NCI-H526 treated with DMSO at 0.1 percent for 48 hours (cell line): ENCODE measurements at places on chromosomes 4 and X.

DNA sequence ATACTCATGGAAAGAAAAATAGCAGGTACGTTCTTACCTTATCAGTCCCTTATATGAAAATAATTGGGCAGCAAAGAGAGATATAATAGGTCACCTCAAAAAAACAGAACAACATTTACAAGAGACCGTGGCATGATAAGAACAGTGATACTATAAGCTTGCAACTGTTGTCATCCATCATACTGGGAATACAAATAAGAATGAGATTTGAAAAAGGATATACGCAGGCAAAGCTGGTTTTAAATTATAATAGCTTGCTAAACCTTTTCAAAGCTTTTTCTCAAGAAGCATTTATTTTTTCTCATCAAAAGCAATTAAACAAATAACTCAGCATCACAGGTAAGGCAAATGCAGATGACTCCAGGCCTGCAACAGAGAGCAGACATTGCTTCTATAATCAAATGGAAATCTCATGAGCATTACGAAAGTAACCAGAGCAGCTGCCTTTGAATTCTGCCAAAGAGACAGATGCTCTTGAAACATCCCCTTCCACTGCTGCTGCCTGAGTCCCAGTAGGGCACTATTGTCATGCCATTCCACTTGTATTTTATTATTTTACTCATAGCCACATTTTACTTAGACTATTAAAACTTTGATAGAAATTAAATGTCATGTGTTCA lies 620.6 kb upstream of the GNPDA2 start:
- no peak for DNase-seq

DNA sequence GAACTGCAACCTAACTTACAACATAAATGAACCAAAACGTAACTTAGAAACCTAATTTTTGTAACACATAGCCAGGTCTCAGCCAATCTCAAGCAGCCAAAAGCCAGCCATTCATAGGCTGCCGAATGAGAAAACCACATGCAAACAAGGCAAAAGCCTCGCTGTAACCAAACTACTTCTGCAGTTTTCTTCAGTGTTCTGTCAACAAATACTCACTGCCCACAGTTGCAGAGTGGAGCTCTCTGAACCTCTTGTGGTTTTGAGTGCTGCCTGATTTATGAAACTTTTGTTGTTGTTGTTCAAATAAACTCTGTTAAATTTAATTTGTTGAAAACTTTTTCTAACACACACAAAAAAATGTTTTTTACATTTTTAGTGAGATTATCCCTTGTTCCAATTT lies 251.2 kb downstream of the PAPSS1 start:
- peak; percentile 26 for DNase-seq

DNA sequence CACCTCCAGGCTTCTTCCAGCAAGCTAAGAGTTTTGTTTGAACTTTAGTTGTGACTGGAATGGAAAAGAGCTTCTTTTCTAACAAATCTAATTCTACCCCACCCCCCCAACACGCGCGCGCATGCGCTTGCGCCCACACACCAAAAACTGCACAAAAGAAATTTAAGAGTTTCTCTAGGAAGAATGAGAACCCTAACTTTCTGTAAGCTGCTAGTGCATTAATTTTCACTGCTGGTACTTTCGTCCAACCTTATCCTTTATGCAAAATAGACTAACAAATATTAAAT lies 9.0 kb upstream of the INTU start:
- DNase-seq, result no peak

GRCh38 chr4:131091896-131092295 lies 1995.9 kb downstream of the C4orf33 start:
- DNase-seq, result peak; percentile 60

DNA sequence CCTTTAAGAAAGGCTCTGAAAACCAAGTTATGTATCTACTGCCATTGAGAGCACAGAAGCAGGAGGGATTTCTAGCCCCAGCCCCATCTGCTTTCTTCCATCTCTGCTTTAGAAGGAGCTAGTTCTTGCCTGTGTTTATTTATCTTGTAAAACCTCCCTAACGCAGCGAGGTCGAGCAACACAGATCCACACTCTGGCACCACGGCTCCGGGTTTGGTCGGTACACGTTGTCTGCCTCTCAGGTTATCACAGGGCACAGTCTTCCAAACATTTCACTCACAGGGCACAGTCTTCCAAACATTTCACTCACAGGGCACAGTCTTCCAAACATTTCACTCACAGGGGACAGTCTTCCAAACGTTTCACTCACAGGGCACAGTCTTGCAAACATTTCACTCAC lies 69.7 kb upstream of the TLR3 start:
- DNase-seq, result no peak

GRCh38 chrX:11751261-11751660 lies 6.8 kb upstream of the MSL3 start:
- no peak for DNase-seq

DNA sequence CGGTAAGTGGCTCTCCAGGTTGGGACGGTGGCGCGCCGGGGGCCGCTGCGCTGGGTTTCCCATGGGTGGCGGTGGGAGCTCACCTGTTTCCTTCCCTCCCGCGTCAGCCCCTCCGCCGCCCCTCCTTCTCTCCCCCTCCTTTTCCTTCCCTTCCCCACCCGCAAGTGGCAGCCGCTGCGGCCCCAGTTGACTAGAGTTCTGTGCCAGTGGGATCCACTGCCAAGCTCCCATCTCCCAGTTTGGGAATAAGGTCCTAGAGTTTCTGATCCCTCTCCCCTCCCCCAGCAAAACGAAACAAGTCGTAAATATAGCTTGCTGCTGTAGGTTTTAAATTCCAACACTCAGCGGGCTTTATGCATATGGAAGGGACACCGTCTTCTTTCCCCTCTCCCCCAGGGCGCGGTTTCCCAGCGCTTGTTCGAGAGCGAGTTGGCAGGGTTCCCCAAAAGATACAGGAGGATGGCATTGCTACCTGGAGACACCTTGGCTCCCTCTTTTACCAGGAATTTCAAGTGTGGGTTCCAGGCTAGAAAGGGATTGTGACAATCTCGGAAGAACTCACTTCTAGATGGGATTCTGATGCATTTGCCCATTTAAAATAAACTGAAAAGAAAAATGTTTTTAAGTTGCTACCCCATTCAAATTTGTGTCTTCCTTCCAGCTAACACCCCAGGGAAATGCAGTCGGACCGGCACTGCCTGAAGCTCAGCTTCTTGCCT lies 1.2 kb downstream of the TLL1 start:
- DNase-seq, result no peak

GRCh38 chr4:138182838-138183426 lies 59.2 kb downstream of the SLC7A11 start:
- peak; percentile 33 for DNase-seq

- peak; percentile 58 for DNase-seq
Measured at GRCh38 chr4:153248641-153249198, 44.5 kb downstream of the TRIM2 start.

DNA sequence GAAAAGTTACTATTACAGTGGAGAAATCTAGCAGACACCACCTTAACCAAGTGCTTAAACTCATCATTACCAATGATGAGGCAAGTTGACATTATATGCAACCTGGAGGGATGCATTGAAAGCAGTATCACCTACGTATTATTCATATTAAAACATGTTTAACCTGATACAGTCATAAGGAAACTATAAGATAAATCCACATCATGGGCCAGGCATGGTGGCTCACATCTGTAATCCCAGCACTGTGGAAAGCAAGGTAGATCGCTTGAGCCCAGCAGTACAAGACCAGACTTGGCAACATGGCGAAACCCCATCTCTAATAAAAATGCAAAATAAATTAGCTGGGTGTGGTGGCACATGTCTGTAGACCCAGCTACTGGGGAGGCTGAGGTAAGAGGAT lies 22.3 kb upstream of the INTU start:
- no peak for DNase-seq

DNA sequence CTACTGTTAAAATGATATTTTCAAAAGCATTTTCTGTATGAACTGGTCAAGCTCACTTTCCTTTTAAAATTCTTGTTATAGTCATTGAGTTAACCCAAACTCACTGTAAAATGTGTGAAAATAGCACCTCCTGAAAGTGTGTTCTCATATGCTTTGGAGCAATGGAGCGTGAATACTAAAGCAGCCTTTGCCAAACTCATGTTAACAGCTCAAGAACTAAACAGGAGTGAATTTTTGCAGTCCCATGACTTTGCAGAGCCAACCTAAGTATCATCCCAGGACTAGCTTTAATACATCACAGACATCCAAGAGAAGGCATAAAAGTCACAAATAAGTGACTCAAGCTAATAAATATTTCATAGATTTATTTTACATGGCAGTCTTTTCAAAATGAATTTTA lies 2.3 kb downstream of the AMMECR1 start:
- DNase-seq, result no peak

GRCh38 chr4:6452897-6453687 lies 19.3 kb downstream of the PPP2R2C start:
- DNase-seq, result no peak

DNA sequence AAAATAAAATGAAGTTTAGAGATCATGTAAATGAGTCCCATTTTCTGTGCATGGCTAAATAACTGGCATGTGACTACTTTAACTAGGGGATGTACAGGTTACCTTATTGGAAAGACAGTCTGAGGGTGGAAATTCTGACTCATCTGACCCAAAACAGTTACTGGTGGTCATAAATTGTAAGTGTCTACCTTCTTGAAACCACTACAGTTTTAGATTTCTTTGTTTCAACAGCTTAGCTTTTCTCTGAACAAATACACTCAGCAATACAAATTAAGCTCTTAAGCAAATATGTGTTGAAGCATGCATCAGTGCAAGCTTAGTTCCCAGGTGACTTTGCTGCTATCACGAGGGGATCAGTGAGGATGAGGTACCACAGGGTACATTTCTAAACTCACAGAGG lies 60.7 kb upstream of the PGM2 start:
- DNase-seq, result no peak

GRCh38 chrX:78075787-78076389 lies 28.2 kb upstream of the PGK1 start:
- DNase-seq, result no peak

GRCh38 chr4:88356771-88357170 lies 21.9 kb upstream of the HERC6 start:
- DNase-seq, result no peak

DNA sequence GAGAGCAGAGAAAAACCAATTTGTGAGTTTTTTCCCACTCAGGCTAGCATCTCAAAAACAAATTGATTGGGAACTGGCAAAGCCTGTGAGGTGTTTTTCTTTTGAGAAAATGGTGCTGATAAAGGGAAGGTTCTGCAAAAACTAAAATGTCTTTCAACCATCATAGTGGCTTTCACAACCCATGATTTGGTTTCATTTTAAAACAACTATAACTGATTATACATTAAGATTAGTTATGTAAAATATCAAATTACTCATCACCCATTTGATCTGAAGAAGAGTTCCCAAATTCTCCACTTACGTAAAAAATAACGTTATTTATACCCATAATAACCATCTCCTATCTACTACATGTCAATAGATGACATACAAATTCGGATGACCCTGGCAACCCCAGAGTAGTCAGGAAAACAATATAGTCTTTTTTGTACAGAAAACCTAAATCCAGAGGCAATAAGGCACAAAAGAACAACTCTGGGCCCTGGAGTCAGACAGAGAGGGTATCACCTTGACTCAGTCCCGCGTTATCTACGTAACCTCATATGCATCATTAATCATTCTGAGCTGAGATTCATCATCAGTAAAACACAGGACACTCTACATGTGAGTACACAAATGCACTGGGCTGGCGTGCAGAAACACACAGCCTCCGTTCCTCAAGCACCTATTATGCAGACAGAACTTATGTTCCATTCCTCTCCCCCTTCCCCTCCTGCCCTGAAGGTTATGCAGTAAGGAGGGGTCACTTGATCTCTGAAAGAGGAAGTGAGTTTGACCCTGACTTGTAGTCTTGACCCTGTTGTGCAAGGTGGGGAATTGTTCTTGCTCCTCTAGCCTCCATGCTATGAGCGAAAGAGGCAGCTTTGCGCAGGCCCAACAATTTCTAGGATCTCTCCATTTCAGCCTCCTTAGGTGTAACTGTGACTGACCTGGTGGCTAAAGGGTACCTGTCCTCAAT lies 82.2 kb downstream of the SLC9A7 start:
- no peak for DNase-seq

DNA sequence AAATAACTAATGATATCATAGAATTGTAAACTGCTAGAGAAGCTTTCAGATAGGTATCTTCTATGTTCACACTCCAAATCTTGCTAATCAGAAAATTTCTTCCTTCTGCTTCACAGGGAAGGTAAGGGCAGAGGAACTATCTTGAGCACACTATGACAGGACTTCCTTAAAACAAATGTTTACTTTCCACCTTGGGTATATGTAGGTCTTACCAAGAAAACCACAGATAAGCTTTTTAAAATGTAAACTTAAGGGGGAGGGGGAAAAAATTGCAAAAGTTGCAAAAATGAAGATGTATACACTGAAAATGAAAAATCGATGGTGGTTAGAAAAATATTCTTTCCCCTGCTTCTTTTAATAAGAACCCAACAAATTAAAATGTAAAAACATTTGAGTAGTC lies 30.9 kb downstream of the YTHDC1 start:
- DNase-seq, result no peak

- DNase-seq, result peak; percentile 4
Measured at GRCh38 chrX:120559804-120560203, 958 bp downstream of the CUL4B start.

- no peak for DNase-seq
Measured at GRCh38 chrX:40012039-40012867, 85.5 kb downstream of the BCOR start.

GRCh38 chrX:154436374-154436982 lies 476 bp upstream of the GDI1 start:
- DNase-seq, result peak; percentile 29

DNA sequence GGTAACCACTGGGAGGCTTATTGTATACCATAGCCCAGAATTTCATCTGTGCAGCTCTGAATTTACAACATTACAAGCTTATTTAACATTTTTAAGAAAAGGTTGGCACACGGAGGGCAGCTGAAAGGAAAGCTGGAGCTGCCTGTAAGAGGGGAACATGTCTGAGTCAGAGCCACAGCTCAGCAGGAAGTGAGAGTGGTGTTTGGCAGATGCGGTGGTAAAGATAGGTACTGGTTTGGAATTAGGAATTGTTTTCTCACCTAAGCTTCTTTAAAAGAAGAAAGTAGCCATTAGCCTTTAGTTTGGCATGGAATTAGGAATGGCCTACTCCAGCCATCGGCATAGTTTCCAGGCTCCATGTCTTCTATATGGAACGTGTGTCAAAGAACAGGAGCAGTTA lies 172.5 kb upstream of the ANXA3 start:
- no peak for DNase-seq

DNA sequence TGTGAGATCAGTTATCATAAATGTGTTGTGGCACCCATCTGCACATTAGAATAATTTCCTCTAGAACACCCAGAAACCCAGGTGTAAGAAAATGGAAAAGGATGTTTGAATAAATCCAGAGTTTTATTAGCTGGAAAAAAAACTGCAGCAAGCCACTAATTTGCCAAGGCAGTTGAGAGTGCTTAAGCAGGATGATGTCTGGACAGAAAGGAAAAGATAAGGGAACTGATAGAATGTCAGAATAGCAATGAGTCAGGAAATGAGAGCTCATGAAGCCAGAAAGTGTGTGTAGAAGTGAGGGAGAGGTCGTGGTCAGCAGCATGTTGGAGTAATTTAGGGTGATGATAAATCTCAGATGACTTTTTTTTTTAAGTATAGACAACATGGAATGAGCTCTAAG lies 15.2 kb upstream of the NEUROG2 start:
- no peak for DNase-seq
